ENCODE measurements at places on chromosomes 11 and 22.

DNA sequence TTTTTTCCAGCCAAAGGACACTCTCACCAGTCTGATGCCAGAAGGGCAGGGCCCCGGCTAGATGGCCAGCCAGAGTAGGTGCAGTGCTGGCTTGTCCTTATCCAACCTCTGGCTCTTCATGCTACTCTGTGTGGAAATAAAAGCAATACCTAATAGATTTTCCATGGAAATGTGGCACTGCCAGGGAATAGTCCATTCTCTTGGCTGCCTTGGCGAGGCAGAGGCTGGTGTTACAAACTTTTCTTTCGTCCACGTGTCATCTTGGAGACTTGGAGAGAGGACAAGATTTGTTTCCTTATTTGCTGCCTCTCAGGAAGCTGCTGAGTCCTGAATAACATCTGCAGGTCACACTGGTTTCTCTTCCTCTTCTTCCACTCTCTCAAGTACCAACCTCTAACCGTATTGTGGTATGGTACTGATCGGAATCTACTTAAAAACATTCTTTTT lies 17.2 kb upstream of the C1QTNF4 start:
- DNase-seq: no peak

- DNase-seq: no peak
Observed at GRCh38 chr11:106306942-106307341, 229.5 kb downstream of the AASDHPPT start.

DNA sequence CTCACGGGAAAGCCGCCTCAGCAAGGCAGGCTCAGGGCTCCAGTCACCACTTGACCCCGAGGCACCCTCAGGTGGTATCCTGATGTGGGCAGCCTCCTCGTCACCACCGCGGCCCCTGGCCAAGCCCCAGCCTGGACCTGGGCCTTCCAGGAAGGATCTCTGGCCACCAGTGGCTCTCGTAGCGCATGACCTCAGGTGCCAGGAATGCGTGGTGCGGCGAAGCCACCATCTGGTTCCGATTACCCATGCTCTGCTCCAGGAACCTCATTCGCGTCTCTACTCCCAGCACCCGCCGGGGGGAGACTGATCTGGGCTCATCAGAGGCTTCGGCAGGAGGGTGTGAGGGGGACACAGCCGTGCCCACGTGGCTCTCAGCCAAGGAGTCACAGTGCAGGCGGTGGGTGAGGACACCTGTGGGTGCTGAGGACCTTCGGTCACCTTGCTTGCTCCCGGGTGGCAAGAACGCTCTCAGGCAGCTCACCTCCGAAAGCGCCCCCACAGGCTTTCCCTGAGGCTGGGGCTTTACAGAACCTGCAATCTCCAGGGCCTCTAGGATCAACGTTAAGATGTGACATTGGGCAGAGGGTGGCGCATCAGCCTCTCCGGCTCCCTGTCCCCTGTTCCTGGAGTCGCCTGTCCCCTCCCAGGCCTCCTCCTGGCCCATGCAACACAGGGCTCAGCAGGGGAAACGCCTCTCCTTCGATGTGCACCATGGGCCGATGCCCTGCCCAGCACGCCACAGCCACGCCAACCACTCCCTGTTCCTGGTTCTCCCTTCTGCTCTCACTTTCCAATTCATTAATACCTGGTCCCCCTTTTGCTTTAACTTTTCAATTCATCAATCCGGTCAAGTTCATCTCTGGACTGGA lies 39.0 kb downstream of the TBX1 start:
- no peak for DNase-seq

GRCh38 chr22:42799461-42800405 lies 57.3 kb downstream of the ARFGAP3 start:
- DNase-seq: peak; percentile 54

DNA sequence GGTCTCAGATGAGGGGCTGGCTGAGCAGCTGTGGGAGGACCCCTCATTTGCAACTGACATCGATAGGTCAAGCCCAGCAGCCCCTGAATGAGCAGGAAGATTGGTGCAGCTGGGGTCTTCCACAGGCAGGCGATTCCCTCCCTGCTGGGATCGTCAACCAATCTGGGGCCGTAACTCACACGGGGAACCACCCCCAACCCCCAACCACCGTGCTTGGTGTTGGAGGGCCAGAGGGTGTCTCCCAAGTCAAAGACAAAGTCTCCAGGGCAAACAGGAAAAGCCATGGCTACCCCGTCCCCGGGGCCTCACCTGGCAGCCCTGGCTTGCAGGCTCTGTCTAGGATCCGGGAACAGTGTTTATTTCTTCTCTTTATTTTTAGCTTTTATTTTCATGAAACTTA lies 26.9 kb upstream of the SCUBE1 start:
- DNase-seq: no peak

GRCh38 chr11:98736833-98737232 lies 283.9 kb upstream of the CNTN5 start:
- DNase-seq: no peak

GRCh38 chr11:128590587-128590986 lies 3.2 kb upstream of the ETS1 start:
- no peak for DNase-seq

DNA sequence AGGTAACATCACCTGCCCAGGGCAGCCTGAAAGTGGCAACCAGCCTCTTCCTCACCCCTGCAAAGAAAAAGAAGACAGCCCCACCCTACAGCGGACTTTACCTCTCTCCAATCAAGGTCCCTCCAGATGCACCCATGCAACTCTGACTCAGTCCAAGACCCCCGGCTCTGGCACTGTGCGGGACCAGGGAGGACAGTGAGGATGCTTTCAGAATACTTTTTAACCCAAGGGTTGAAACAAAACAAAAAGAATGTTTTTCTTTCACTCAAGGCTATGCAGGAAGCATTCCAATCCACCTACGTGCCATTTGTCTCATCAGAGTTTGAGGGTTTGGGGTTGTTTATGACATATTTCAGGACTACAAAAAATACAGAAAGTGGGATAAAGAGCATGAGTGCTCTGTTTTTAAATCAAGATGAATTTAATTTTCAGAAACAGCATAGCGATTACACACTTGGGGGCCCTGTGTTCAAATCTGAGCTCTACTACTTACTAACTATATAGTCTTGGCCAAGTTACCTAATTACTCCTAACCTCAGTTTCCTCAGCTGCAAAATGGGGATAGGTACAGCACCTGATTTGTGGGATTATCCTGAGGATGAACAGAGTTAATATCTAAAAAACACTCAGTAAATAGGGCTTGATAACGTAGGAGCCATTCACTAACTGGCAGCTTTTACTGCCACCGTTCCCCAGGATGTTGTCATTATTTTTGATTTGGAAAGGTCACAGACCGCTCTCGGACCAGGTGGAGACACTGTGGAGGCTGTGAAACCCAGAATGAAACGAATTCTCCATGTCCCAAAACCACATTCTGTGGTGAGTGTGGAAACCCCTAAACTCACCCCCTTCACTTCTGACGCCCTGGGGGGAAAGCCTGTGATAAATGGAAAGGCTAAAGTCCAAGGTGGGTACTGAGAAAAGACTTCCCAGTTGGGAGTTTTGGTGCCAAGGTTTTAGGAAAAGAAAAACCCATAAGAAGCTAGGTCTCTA lies 5.6 kb downstream of the PLAAT3 start:
- peak; percentile 52 for DNase-seq

GRCh38 chr11:105297463-105297862 lies 157.9 kb upstream of the CARD18 start:
- no peak for DNase-seq

DNA sequence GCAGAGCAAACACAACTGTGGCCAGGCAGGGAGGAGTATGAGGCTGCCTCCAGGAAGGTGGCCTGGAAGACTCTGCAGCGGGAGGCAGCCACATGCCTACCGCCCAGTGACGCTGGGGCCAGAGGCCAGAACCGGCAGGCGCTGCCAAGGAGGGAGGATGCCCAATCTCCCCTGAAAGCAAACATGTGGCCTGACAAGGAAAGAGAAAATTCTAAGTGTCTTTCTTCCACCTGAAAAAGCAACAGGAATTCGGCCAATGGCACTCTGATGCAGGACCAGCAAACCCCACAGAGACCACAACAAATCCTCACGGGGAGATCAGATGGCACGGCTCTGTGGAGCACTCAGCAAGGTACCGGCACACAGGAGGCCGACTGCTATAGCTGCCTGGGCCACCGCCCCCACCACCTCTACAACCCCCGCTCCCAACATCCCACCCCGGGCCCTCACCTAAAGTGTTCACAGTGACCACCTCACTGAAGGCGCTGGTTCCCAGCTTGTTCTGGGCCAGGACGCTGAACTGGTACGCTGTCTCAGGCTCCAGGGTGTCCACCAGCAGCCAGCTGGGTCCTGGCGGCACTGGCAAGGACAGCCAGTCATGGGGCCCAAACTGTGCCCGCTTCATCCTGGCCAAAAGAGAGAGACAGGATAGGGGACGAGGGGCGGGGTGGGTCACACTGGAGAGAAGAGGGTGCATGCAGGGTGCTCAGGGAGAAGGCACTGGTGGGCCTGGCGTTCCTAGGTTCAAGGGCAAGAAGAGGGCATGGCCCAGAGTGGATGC lies 30.1 kb downstream of the IGSF9B start:
- DNase-seq: no peak

- no peak for DNase-seq
Observed at GRCh38 chr22:39712751-39713525, 142.4 kb downstream of the CACNA1I start.

- no peak for DNase-seq
Observed at GRCh38 chr22:38034884-38035529, 22.2 kb upstream of the PICK1 start.

GRCh38 chr11:2507945-2508749 lies 63.3 kb downstream of the KCNQ1 start:
- DNase-seq: peak; percentile 13

DNA sequence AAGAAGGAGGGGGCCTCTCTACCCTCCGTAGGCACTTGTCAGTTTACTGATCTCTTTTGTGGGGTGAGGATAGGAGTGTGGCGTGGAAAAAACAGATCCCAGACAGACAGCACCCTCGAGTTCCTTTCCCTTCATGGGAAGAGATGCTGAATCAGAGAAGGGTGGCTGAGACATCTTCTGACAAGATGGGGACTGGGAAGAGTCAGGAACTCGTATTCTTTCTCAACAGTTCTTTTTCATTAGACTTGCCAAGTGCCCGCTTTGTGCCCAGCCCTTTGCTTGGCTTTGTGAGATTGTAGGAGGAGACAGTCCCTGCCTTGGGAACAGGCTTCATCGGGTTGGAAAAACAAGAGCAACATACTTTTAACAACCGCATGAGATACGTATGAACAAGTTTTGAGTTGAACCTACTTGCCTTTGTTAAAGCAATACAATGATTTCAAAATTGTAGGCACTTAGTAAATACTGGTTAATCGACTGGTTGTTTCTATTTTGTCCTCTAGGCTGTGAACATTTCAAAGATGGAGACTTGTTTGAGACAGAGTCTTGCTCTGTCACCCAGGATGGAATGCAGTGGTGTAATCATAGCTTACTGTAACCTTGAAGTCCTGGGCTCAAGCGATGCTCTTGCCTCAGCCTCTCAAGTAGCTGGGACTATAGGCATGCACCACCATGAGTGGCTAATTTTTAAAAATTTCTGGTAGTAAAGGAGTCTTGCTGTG lies 1.1 kb downstream of the RRM1 start:
- no peak for DNase-seq

DNA sequence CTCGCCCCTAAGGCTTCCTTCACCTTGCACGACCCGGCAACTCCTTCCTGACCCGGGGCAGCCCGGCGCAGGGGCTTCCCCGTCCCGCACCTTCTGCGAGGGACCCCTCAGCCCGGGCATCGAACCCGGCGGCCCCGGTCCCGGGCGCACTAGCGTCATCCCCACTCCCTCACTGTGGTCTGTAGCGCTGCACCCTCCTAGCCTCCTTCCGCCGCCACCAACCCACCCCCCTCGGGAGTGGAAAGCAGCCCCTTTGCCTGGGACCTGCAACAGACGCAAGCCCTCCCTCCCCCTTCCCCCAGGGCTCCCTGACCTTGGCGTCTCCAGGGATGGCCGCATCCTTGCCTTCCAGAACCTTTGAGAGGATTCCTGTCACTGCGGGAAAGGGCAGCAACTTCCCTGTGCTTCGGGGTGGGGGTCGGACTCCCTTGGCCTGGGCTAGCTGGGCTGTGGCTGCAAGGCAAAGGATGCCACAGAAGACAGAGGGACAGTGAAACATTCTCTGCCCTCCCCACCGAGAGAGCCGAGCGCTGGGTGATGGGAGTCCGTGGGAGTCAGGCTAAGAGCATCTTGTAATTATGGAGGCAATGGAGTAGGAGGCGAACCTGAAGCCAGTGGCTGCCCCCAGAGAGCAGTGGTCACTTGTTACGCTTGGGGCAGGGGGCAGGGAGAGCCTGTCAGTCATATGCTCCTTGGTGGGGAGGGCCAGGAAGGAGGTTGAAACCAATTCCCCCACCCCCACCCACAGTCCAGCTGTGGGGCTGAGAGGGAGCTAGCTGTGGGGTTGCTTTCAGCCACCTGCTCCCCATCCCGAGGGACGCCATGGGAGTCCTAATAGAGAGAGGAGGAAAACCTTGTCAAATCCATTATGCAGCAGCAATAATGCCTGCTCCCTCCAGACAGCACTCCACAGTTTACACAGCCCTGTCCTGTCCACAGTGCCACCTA lies 920 bp downstream of the TMEM132A start:
- DNase-seq: no peak

DNA sequence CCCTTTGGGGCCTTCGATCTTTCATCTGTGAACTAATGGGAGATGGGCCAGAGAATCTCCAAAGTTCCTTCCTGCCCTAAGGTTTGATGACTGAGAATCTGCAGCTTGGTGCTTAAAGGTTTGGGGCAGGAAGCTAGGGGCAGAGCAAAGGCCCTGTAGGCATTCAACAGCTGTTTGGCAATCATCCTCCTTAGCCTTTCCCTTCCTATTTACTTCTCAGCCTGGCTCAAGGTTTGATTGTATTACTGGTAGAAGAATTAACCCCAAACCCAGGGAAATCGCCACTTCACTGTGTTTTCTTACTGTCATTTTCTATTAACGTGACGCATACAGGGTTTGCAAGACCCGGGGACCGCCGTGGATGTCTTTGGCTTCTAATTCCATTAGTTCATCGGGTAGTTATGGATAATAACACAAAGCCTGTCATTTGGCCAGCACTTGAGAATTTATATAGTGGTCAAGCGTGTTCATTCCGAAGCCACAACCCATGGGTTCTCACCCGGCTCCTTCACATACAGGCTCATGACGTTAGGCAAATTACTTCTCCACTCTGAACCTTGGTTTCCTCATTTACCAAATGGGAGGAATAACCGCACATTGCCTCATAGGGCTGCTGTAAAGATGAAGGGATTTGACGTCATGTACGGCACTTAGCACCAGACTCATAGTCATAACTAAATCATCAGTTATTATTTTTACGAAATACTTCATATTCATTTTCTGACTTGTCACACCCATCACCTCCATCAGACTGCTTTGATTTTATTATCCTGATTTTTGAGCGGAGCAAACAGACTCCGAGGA lies 158.1 kb downstream of the FBXO7 start:
- DNase-seq: no peak

- DNase-seq: no peak
Observed at GRCh38 chr11:64804346-64805210, 1.6 kb upstream of the MAP4K2 start.
